ENCODE measurements at places on chromosomes 6 and 20.

GRCh38 chr6:122026582-122027369 lies 372.7 kb upstream of the HSF2 start:
- DNase-seq, result no peak

DNA sequence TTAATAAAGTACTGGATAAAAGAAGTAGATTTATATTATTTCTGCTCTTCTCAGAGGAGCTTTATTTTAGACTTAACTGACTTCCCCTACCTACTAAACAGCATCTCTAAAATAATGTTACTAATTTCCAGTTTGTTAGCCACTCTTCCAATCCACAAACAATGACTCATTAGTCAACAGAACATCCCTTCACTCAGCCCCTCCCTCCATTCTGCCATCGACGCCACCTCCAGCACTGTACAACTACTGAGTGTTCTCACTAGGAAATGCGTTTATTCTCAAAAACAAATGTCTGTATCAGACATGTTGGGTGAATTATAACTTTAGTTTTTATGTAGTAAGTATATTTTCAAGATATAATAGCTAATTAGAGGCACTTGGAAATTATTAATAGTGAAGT lies 427.0 kb downstream of the EYS start:
- DNase-seq, result no peak

GRCh38 chr6:164085091-164086075 lies 670.9 kb downstream of the QKI start:
- peak; percentile 64 for DNase-seq

- no peak for DNase-seq
Observed at GRCh38 chr6:150301846-150302519, 66.8 kb upstream of the IYD start.
